ENCODE measurements at places on chromosomes 5 and 9.

GRCh38 chr5:38023799-38024198 is 184.0 kb upstream of the GDNF start:
- peak; percentile 10 for DNase-seq

DNA sequence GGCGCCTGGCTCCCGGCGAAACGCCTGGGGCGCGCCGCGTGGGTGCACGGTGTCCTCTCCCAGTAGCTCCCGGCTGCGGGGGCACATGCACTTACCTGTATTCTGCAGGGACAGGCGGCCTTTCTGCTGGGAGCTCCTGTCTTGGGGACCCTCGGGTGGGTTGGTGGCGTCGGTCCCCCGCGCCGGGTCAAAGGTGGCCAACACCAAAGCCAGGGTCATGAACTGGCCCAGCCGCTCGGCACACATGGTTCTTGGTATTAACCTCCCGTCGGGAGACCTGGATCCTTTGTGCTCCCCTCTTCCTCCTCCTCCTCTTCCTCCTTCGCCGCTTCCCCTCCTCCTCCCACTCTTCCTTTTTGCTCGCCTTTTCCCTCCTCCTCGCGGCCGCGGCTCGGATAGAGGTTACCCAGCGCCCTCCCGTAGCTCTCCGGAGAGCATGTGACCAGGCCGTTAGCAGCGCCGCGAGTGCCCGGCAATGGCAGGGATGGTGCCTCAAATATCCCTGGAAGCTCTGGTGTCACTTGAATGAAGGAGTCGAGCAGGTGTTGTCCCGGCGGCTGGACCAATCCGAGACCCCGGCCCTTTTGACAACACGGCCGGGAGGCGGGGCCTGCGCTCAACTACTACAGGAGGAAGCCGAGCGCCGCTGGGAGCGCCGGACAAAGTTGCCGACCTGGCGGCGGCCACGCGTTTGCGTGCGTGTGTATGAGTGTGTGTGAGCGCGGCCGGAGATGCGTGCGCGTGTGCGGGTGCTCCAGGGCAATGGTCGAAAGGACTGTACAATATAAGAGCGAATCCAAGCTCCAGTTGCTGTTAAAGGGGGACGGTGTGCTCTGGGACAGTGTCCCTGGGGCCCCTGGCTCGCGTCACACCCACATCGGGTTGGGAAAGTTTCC is at the start of gene STC2:
Gene STC2 (minus strand): TSS at position 467 of the 896 bp plus-strand sequence. CDS start 221 bp downstream, at position 246.
- peak; percentile 95 for DNase-seq

DNA sequence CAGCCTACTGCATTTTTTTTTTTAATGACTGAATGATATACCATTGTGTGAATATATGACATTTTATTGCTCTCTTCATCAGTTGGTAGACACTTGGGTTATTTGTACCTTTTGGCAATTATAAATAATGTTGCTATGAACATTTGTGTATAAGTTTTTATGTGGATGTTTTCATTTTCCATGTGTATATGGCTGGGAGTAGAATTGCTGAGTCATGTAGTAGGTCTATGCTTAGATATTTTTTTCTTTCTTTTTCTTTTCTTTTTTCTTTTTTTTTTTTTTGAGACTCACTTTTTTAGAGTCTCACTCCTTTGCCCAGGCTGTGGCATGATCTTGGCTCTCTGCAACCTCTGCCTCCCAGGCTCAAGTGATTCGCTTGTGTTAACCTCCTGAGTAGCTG is 32.9 kb upstream of the FAM120AOS start:
- no peak for DNase-seq

- DNase-seq = no peak
Observed at GRCh38 chr9:136089697-136090045, 5.4 kb downstream of the NACC2 start.

DNA sequence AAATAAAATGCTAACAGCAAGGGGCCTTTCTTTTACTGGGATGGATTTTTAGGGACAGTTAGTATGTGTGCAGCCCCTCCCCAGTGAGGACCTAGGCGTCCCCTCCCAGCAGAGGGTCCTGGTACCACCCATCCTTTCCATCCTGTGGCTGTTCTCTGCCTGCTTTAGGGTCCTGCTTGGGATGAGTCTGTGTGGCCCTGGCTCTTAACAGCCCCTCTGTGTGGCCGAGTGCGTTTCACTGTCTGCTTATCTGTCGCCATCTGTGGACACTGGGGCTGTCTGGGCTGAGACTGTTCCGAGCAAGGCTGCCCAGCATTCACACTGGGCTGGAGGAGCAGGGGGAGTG is 17.0 kb downstream of the WNK2 start:
- no peak for DNase-seq

DNA sequence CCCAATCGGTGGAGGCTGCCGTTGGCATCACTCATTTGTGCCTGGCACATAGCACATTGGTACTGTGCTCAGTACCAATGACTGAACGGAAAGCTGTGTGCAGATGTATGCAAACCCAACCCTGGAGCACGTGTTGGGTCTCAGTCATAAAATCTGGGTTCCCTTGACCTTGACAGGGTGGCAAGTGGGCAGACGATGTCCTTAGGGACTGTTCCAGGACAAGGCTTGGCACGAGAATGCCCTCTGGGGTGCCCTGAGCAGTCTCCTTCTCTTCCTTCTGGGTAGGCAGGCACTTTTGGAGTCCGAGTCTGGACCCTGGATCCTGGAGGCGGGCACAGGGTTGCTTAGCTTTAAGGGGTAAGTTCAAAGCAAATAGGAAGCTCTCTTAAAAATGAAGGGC is 75.8 kb downstream of the MACROH2A1 start:
- no peak for DNase-seq
